ENCODE measurements at places on chromosomes 5 and 9. TPM values are rescaled to one million over a fixed set of nuclear protein-coding genes. Genes with fewer than 3 reads are reported as not detected.
A peak's percentile ranks its signal among the peaks of the same experiment; 100 is the strongest.

The CCDC183 gene
- total RNA-seq = 4.2 TPM

The PHF24 gene
- total RNA-seq = 0.12 TPM

DNA sequence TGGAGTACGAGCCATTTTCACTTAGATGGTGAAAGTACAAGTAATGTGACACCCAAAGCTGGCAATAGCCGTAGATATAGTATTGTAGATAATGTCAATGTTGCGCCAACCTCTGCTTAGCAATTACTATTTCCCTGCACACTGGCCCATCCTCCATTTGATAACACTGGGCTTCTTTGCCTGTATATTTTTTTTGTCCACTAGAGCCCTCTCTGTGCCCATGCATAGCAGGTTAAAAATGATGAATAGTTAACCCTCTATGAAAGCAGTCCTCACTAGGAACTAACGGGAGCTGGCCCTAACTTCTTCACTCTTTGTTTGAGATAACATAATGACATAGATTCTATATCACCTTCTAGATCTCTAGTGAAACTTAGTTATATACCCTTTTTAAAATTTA, 416.8 kb downstream of the TUSC1 start:
- no peak overlapping the region for H3K4me3 ChIP-seq
- H3K27me3 ChIP-seq = no peaks in the 10 kb centered on the region
- H3K27ac ChIP-seq = no peak overlapping the region
- DNase-seq = no peak

The DMXL1 gene
- 30.0 TPM for total RNA-seq

- DNase-seq = peak; percentile 84
- H3K4me3 ChIP-seq = no peak overlapping the region
- H3K27me3 ChIP-seq = no peaks in the 10 kb centered on the region
- H3K36me3 ChIP-seq = no peaks in the 10 kb centered on the region
These were observed 91.4 kb downstream of the LMX1B start for GRCh38 chr9:126704892-126705766.

GRCh38 chr5:107975568-107975967, 304.8 kb upstream of the EFNA5 start:
- H3K36me3 ChIP-seq = no peaks in the 10 kb centered on the region
- no peaks in the 10 kb centered on the region for H3K27me3 ChIP-seq
- no peak for DNase-seq
- H3K4me3 ChIP-seq = no peak overlapping the region
- no peaks in the 10 kb centered on the region for H3K4me1 ChIP-seq

The OLFML2A gene
- 1.1 TPM for total RNA-seq

- no peak overlapping the region for H3K27ac ChIP-seq
- peaks cover 8% of the 10 kb centered on the region for H3K4me1 ChIP-seq
- H3K4me3 ChIP-seq = no peak overlapping the region
- no peaks in the 10 kb centered on the region for H3K36me3 ChIP-seq
- H3K27me3 ChIP-seq = no peaks in the 10 kb centered on the region
- DNase-seq = no peak
These were observed 11.8 kb upstream of the CHD1 start for GRCh38 chr5:98940581-98940980.

DNA sequence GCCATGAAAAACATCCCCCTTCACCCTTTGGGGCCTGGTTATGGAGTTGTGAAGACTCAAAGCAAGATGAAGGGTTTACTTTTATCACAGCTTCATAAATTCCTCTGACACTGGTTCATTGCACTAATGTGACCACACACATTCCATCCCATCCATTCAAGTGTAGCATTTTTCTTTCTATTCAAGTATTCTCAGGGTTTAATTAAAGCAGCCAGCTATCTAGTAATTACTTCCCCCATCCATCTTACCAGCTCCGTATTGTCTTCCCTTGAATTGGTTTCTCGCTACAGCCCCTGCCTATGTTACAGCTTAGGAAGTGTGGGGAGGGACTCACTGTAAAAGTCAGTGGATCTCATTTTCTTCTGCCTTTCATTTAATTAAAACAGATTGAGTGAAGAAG, 387.0 kb upstream of the RFX3 start:
- no peak overlapping the region for H3K27ac ChIP-seq
- no peak overlapping the region for H3K4me3 ChIP-seq
- DNase-seq = no peak
- no peaks in the 10 kb centered on the region for H3K36me3 ChIP-seq
- H3K4me1 ChIP-seq = peaks cover 10% of the 10 kb centered on the region

GRCh38 chr5:172749881-172750633, 20.9 kb downstream of the DUSP1 start:
- no peak overlapping the region for H3K4me3 ChIP-seq
- no peak overlapping the region for H3K27ac ChIP-seq
- H3K4me1 ChIP-seq = no peaks in the 10 kb centered on the region
- no peak for DNase-seq

DNA sequence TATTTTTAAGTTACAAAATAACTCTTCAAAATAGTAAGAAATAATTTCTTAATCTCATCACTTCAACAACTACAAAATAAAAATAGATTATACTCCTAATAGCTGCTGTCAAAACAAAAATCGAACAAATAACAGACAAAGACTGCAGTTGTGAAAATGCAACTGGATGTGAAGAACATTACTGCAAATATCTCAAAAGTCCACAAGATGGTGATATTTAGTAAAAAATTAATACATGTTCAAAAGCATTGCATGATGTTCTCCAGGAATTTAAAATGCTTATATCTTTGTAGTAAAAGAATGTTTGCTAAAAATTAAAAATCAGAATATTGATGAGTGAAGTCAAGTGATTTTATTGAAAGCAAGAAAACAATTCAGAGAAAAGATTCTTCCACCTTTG, 66.2 kb downstream of the MPDZ start:
- no peak overlapping the region for H3K27ac ChIP-seq
- H3K4me1 ChIP-seq = no peaks in the 10 kb centered on the region
- no peak for DNase-seq
- H3K36me3 ChIP-seq = no peaks in the 10 kb centered on the region

DNA sequence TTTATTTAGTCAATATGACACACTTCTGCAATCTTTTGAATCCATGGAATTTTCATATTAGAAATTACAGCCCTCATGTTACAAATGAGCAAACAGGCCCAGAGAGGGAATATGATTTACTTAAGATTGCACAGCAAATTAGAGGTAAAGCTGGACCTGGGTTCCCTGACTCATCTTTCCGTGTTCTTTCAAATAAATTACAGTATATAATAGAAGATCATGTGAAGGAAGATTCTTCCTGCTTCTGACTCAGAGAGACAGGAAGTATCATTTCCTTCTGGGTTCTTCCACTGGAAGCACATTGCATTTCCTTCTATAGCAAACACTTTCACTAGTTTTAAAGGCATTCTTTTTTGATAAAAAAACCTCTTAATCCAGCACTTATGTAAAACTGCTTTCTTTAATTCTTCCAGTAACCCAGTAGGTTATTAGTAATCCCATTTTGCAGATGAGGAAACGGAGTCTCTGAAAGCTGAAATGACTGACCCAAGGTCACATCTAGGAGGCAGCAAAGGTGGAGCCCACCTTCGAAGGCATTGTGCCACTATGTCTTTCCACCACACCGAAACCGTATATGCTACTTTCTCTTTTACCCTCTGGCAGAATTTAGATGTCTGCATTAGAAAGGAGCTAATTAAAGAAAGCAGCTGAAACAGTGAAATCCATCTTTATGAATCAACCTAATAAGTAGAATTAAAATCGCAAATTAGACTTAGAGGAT, 566.7 kb upstream of the KLF4 start:
- H3K36me3 ChIP-seq = no peaks in the 10 kb centered on the region
- no peaks in the 10 kb centered on the region for H3K27me3 ChIP-seq

GRCh38 chr5:149118463-149118862, 22.8 kb upstream of the ABLIM3 start:
- H3K4me3 ChIP-seq = no peak overlapping the region
- no peak for DNase-seq
- H3K27ac ChIP-seq = no peak overlapping the region
- H3K27me3 ChIP-seq = no peaks in the 10 kb centered on the region
- no peaks in the 10 kb centered on the region for H3K4me1 ChIP-seq
- H3K36me3 ChIP-seq = no peaks in the 10 kb centered on the region

The KIF4B gene
- total RNA-seq = 0.14 TPM

The SAP30L gene
- total RNA-seq = 32.5 TPM

GRCh38 chr9:84794981-84795637, 125.6 kb downstream of the NTRK2 start:
- H3K36me3 ChIP-seq = no peaks in the 10 kb centered on the region
- H3K4me1 ChIP-seq = no peaks in the 10 kb centered on the region

The SIGMAR1 gene
- 103 TPM for total RNA-seq

- no peak overlapping the region for H3K27ac ChIP-seq
- H3K27me3 ChIP-seq = no peaks in the 10 kb centered on the region
- H3K4me3 ChIP-seq = no peak overlapping the region
- H3K4me1 ChIP-seq = no peaks in the 10 kb centered on the region
These were observed 91.5 kb upstream of the NFIL3 start for GRCh38 chr9:91515074-91515687.
